ENCODE measurements at places on chromosomes 3 and 15.

DNA sequence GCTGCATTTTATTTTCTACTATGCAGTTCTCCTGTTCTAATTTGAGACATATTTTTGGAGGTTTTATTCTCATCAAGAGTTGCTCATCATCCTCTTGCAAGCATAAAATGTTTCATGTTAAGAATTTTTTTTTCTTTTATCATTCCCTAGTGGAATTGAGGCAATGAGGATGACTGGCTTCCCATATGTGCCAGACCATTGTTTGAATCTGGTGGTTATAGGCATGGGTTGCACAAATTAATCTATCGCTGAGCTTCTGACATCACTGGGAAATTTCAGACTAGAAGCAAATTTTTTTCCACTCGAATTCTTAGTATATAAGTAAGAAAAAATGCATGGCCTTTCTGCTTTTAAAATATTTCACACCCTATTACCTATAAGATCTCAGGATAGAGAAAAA lies 279.1 kb upstream of the PLSCR5 start:
- no peak for DNase-seq

GRCh38 chr3:194906970-194907629 lies 221.4 kb downstream of the FAM43A start:
- no peak for DNase-seq

DNA sequence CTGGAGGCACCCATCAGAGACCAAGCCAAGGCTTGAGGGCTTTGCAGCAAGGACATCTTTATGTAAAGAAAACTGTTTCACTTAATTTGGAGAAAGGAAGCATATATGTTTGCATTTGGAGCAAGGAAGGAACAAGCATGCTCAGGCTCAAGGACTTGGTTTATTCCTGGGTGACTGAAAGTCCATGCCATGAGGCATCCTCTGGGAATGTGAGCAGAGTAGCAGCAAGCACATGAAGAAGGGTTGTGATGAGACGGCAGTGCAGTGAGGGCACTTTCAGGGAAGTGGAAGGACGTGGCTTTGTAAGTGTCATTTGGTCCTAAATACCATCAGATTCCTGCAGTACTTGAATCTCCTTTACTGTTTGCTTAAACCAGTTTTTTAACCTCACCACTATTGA lies 26.8 kb downstream of the POLG start:
- no peak for DNase-seq

DNA sequence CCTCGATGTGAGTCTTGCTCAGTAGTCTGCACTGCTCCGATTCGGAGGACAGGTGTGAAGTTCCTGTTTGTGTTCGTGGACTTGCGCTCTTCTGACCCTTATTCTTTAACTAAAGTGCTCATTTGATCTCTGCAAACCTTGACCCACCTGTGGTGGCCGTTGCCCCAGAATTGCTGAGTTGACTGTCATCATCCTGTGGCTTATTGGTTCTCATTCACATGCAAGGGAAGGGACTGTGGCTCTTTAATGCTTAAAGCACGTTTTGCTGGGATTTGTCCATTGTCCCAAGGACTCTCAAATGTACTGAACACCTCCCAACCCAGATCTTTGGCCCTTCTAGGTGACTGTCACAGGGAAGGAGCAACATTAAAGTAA lies 13.4 kb downstream of the SYNM start:
- no peak for DNase-seq

DNA sequence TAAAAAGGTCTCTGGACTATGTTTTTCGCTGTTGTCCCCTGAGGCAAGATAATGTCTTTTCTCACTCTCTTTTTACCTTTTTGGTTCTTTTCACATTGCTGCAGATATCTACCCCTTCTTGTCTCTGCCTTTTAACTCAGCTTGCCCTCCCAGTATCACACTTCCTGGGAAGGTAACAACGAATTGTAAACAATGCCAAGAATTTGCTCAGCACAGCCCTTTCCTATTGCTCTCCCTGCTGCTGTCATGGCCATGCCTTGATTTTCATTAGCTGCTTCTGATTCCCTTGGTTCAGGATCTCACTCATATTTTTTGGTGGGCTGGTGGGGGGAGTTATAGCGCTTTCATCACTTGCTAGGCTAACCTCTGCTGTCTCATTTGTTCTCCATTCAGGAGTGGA lies 123.1 kb upstream of the DPH6 start:
- DNase-seq: no peak

DNA sequence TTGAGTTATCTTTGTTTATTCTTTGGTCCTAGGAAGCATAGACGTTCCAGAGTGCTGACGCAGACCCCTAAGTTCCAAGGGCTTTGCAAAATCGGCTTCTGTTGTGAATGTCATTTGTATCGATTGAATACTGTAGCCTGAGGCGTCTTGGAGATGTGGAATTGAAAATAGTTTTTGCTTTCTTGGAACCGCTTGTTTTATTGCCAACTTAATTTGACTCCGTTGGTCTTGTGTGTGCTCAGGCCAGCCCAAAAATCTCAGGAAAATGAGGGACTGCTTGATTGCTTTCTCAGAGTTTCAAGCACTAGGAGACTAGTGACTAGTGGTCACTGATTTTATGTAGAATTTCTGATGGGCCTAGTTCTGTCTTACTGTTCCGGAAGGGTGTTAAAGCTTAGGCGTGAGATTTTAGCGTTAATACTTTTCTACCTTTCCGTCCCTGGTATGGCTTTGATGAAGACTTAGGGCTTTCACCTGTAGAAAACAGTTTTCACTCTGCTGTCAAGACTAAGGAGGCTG lies 263 bp upstream of the UTS2B start:
- DNase-seq: no peak

DNA sequence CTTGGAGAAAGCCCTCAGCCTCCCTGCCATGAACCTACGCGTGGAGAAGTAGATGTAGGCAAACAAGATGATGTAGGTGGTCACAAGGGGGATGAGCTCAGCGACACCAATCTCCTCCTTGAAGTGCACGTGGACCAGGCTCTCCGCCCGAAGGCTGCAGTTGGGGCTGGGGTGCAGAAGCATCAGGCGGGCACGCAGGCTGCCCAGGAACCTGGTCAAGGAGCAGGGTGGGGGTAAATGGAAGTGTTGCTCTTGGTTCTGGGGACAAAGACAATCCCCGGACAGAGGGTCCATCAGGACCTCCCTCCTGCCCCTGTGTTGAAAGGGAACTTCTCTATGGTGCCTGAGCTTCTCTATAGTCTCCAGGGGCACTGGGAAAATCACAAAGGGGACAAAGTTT lies 45.1 kb downstream of the PTPN23 start:
- no peak for DNase-seq

GRCh38 chr15:39828374-39828931 lies 45.8 kb upstream of the FSIP1 start:
- no peak for DNase-seq

- no peak for DNase-seq
Observed at GRCh38 chr15:93865586-93865985, 365.8 kb upstream of the MCTP2 start.

DNA sequence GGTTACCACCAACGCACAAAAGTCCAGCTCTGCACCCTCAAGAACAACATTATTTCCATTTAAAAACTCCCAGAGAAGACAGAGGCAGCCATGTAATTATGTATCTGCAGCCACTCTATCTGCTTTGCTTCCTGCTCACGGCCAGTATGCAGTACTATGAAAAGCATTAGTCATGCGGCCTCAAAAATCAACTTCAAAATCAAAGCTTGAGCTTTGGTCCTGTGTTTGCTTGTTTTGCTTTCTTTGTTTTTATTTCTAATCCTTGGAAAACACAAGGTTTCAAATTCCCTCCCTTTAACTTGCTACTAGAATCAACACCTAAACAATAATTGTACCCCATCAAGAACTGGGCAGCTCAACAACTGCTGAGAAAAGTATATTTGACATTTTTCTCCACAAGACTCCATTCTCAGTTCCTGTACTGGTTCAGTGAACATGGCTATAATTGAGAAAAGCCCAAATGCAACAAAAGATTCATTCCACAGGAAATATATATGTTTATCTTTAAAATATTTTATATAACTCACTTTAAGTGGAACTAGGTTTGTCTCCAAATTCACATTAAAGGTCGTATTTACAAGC lies 37.6 kb downstream of the GBE1 start:
- DNase-seq: peak; percentile 3

DNA sequence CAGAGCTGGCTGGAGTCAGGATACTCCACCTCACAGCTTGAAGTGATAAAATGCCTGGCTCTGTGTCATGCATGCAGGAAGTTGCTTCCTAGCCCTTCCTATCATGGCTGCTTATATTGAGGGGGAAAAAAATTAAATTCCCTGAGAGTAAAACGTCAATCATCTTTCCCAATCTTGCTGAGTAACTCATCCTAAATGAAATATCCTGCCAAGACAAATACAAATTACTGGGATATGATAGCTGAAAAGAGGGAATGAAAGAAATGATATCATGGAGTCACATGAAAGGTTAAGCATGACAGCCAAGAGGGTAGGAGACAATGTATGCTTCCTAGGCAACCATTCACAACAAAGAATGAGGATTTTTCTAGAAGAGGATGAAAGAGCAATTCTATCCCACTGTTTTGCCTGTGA lies 110.6 kb downstream of the ABI3BP start:
- DNase-seq: no peak

DNA sequence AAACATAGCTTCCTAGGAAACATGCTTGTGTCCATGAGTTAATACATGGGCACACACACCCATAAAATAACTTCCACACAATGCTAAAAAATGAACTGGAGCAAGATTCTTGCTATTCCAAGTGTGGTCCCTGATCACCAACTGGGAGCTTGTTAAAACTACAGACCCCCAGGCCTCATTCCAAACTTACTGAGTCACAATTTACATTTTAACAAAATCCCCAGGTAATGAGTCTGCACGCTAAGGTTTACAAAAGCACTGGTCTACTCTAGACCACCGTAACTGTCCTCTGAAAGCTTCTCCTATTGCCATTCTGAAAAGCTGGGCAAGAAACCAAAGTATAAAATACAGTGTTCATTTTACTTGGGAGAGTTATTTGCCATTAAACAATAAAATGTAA lies 45.4 kb downstream of the IGF2BP2 start:
- DNase-seq: no peak

DNA sequence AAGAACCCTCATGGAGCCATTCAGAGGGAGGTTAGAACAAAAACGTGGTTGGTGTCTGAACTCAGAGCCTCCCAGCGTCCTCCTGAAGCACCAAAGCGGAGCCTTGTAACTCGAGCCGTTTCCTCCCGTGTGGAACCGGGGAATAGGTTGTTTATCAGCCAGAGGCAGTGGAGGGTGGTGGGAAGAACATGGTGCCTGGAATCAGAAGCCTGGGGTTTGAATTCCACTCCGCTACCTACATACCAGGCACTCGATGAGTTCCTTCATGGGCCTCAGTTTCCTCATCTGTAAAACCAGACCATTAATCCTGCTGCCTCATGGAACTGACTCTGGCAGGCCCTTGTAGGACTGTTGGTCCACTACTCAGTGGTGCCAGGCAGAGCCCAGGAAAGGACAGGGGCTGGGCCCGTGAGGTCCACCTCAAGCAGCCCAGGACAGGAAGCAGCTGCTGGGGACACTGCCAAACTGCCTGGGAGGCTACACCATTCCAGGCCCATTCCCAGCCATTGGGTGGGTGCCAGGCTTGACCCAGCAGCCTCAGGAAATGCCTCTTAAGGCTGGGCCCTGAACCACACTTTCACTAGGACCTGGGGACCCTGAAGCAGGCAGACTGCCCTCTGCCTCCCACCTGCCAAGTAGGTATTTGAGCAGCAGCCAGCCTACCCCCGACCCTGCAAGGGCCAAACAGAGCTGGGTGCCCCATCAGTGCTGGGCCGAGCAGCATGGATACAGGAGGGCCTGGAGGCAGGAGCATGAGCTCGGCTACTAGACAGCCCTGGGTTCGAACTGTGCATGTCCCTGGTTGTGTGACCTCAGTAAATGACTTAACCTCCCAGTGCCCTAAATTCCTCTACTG lies 33.4 kb downstream of the PRKCD start:
- DNase-seq: no peak

GRCh38 chr3:63933459-63933858 lies 21.3 kb upstream of the SCAANT1 start:
- peak; percentile 36 for DNase-seq

DNA sequence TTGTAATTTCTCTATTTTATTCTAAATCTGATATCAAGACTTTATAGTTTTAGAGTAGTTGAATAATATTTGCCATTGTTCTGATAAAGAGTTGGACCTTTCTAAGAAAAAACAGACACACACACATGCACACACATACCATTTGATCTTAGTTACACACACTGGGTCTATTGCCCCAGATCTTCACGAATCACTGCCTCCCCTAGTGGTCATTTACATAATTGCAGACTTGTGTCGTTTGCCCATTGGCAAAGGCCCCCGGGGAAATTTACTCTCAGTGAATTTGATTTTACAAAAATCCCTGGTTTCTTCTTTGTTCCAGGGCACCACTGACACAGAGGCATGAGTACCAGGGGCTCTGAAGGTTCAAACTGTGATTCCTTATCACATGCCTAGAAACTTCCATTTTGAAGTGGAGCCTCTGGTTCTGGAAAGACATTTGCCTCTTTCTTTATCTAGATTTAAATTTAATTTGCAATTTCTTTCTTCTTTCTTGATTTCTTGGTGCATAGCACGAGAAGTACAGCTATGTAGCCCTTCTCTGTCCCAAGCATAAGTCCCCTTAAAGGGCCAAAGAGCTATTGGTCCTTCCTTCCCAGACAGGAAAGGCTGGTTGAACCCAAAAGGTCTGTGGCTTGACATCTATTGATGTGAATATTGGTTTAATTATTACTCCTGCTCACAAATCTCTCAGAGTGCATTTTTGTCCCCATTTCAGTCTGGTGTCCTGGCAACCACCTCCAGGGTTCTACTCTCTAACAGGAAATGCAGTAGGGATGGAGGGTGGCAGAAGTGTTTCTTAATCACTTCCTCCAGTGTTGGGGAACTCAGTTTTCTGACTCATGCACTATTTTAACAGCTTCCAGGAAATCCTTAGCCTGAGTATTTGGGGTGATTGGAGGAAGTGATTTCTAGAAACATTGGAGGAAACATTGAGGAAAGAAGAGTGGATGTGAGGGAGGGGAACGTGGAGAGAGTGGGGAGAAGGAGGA lies 32.4 kb upstream of the SLC6A11 start:
- no peak for DNase-seq

GRCh38 chr3:21783839-21784238 lies 32.8 kb upstream of the ZNF385D start:
- peak; percentile 11 for DNase-seq

GRCh38 chr3:38579551-38580449 lies 69.7 kb downstream of the SCN5A start:
- DNase-seq: no peak
